ENCODE measurements at places on chromosomes 1 and 21. TPM values are rescaled to one million over a fixed set of nuclear protein-coding genes. Genes with fewer than 3 reads are reported as not detected.

GRCh38 chr1:205965036-205965884 is 22.0 kb upstream of the SLC26A9 start:
- H3K27me3 ChIP-seq, result no peaks in the 10 kb centered on the region
- no peak overlapping the region for H3K27ac ChIP-seq
- peaks cover 14% of the 10 kb centered on the region for H3K4me1 ChIP-seq
- DNase-seq, result no peak
- no peaks in the 10 kb centered on the region for H3K36me3 ChIP-seq

Gene OPRD1
- total RNA-seq, result 0.66 TPM

Gene PLA2G5
- total RNA-seq, result 5.9 TPM

GRCh38 chr1:39283858-39284257 is 79.4 kb downstream of the MACF1 start:
- no peaks in the 10 kb centered on the region for H3K36me3 ChIP-seq
- H3K4me3 ChIP-seq, result no peak overlapping the region
- peak; percentile 44 for DNase-seq
- H3K27me3 ChIP-seq, result no peaks in the 10 kb centered on the region
- H3K4me1 ChIP-seq, result peaks cover 27% of the 10 kb centered on the region

Gene OR6N1
- total RNA-seq, result not detected

Gene CNR2
- total RNA-seq, result not detected

DNA sequence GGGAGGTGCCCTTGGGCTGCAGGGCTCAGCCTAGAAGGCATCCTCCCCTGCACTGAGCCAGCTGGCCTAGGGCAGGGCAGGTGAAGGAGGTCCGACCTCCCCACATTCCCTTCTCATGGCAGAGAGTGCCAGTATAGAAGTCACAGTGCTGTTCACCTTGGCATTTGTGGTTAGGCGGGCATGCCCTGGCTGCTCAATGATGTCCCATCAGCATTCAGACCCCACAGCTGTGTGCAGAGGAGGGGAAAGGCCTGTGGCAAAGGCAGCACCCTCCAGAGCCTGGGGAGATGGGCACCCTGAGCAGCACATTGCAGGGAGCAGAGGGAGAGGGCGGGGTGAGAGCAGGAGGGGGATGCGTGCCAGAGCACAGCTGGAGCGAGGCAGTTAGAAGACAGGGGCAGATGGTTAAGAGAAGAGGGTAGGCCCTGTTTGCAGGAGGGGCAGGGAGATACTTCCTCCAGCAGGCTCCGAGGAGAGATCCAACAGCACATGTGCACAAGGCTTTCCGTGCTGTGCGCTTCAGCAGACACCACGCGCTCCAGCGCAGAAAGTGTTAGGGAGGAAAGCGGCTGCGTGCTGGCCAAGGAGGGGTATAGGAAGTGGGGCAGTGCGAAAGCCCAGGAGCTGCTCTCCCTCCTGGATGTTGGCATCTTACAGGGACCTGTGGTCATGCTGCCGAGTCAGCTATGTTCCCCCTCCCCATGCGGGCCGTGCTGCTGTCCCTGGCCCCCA is 43.7 kb upstream of the COL6A1 start:
- H3K36me3 ChIP-seq, result no peaks in the 10 kb centered on the region
- DNase-seq, result no peak
- H3K27me3 ChIP-seq, result no peaks in the 10 kb centered on the region
- no peak overlapping the region for H3K4me3 ChIP-seq
- no peak overlapping the region for H3K27ac ChIP-seq
- H3K4me1 ChIP-seq, result no peaks in the 10 kb centered on the region

- H3K36me3 ChIP-seq, result no peaks in the 10 kb centered on the region
- H3K4me3 ChIP-seq, result no peak overlapping the region
- no peaks in the 10 kb centered on the region for H3K4me1 ChIP-seq
- no peak for DNase-seq
Measured at GRCh38 chr21:31351438-31351837, 7.4 kb upstream of the TIAM1 start.

DNA sequence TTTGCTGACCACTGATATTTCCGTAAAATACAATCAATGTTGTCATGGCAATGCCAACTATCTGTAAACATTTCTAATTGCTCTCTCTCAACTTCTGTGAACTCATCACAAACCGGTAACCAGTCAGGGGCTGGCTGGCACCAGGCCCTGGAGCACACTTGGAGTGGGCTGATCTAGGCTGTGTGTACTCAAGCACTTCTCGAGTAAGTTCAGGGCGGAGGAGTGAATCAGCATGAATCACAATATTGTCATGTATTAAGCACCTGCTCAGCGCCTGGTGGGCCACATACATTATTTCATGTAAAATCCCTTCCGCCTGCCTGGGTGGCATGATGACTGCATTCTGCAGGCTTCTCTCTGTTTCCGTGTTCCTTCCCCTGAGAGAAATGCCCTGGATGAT is 212.4 kb downstream of the FOXD2 start:
- H3K4me3 ChIP-seq, result no peak overlapping the region
- no peaks in the 10 kb centered on the region for H3K36me3 ChIP-seq
- H3K27ac ChIP-seq, result no peak overlapping the region
- no peaks in the 10 kb centered on the region for H3K27me3 ChIP-seq
- no peaks in the 10 kb centered on the region for H3K4me1 ChIP-seq

DNA sequence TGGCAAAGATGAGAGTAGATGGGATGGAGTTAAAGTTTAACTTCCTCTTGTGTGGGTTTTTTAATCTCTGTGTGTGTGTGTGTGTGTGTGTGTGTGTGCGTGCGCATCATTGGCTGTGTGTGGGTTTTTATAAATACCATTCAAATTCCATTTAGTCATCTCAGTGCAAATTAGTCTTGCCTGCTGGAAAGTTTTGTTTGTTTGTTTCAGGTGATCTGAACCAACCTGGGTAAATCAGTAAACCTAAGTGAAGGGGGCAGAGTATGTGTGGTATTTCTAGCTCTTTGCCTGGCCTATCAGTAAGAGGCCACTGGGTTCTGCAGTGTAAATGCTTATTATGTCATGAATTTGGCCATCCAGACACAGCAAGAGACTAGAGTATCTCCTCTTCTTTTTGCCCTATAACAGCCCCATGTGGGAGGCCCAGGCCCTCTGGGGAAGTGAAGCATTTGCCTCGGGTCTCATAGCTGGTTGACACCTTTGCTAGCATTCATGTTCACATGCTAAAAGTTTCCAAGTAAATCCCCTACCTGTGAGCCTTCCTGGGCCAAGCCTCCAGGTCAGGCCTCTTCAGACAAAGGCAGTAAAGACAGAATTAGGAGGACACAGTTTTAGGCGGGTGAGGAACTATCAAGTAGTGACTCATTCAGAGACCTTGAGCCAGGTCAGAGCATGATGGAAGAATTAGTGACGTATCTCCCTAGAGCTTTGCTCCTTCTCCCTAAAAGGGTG is 14.7 kb downstream of the INTS3 start:
- peak overlapping the region; percentile 72 for H3K27ac ChIP-seq
- peak; percentile 71 for DNase-seq
- H3K27me3 ChIP-seq, result no peaks in the 10 kb centered on the region
- H3K36me3 ChIP-seq, result no peaks in the 10 kb centered on the region
- peaks cover 26% of the 10 kb centered on the region for H3K4me1 ChIP-seq
- H3K4me3 ChIP-seq, result no peak overlapping the region

GRCh38 chr21:46322351-46323226 is 1.1 kb downstream of the C21orf58 start:
- H3K36me3 ChIP-seq, result no peaks in the 10 kb centered on the region
- H3K27me3 ChIP-seq, result no peaks in the 10 kb centered on the region
- no peak for DNase-seq
- peaks cover 25% of the 10 kb centered on the region for H3K4me1 ChIP-seq
- no peak overlapping the region for H3K27ac ChIP-seq

Gene FMN2
- 0.26 TPM for total RNA-seq

DNA sequence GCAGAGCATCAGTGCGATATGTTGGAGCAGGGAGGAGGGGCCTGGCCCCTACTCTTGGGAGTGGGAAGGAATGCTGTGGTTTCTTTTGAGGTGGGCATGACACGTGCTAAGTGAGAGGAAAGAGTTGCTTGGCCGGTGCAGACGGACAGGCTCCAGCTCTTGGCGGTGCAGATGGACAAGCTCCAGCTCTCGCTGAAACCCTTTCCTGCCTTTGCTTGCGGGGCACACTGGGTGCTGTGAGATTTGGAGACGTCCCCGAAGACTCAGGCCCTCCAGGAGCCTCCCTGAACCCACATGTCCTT is 15.9 kb downstream of the PDXK start:
- DNase-seq, result no peak
- no peaks in the 10 kb centered on the region for H3K36me3 ChIP-seq
- peaks cover 32% of the 10 kb centered on the region for H3K4me1 ChIP-seq
- no peak overlapping the region for H3K4me3 ChIP-seq

- H3K27me3 ChIP-seq, result no peaks in the 10 kb centered on the region
- no peaks in the 10 kb centered on the region for H3K4me1 ChIP-seq
- H3K36me3 ChIP-seq, result no peaks in the 10 kb centered on the region
- no peak overlapping the region for H3K27ac ChIP-seq
Measured at GRCh38 chr1:226436472-226436854, 28.6 kb upstream of the PARP1 start.

Gene SLFNL1
- total RNA-seq, result 0.33 TPM

DNA sequence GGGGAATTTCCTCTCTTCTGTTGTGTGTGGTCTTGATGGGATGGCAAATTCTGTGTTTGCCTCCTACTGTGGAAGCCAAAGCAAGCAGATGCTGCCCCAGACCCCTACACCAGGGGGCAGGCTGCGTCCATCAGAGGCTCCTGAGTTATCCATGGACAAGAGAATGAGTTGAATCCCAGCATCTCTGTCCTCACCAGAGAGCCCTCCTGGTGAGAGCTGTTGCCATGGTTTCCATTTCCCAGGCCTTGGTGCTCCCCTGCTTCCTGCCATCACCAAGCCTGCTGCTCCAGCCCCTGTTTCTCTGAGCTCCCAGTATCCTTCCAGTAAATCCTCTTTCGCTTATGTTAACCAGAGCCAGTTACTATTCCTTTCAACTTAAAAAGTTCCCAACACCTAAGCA is 20.4 kb upstream of the GNG12 start:
- DNase-seq, result peak; percentile 58
- no peaks in the 10 kb centered on the region for H3K27me3 ChIP-seq
- no peak overlapping the region for H3K27ac ChIP-seq
- peaks cover 6% of the 10 kb centered on the region for H3K4me1 ChIP-seq
- H3K36me3 ChIP-seq, result no peaks in the 10 kb centered on the region
- H3K4me3 ChIP-seq, result no peak overlapping the region

DNA sequence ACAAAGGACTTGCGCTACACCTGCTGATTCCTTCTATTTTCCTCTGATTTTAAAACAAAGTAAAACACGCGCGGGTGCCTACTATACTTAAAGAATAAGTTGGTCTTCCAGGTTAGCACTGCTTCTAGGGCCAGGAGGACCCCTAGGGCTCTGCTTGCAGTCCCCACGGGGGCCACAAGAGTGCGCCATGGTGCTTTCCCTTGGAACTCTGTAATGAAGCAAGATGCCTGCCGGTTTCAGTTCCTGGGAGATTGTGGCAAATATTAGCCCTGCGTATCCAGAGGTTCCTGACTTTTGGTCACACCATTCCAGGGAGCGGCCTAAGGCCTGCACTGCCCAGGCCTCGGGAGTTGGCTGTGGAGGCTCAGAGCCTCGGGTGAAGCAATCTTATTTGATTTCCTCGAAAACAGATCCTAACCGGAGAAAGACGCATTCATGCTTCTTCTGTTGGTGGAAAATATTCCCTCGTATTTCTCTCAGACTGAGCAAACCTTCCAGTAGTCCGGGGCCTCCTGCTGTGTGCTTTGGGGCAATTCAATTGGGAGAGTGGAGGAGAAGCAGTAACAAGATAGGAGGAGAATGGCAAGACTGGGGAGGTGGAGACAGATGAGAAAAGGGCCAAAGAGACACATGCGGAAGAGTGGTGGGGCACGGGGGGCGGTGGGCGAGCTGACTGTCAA is 25.3 kb downstream of the ADAM30 start:
- peaks cover 6% of the 10 kb centered on the region for H3K4me1 ChIP-seq
- peak; percentile 81 for DNase-seq
- H3K27me3 ChIP-seq, result no peaks in the 10 kb centered on the region
- no peaks in the 10 kb centered on the region for H3K36me3 ChIP-seq
- no peak overlapping the region for H3K27ac ChIP-seq

Gene PRR9
- not detected for total RNA-seq

DNA sequence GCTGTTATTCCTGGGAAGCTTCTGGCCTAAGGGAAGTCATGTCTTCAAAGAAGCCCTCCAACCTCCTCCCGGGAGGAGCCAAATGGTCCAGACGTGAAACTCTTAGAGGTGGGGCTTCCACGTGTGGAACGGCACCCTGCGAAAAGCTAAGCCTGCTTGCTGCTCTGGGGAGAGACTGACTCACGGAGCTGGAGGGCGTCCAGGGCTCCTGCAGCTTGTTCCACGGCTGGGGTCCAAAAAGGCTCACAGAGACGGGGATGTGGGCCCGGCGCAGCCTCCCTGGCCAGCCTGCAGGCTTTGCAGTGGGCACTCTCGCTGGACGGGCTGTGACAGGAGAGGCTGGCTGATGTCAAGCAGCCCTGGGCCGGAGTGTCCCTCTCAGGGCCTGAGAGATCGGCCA is 105.1 kb downstream of the COLGALT2 start:
- no peak overlapping the region for H3K27ac ChIP-seq
- H3K27me3 ChIP-seq, result no peaks in the 10 kb centered on the region
- DNase-seq, result peak; percentile 45
- H3K4me3 ChIP-seq, result no peak overlapping the region
- H3K36me3 ChIP-seq, result no peaks in the 10 kb centered on the region
- H3K4me1 ChIP-seq, result no peaks in the 10 kb centered on the region

Gene TGFB2
- 4.3 TPM for total RNA-seq

Gene FCRL2
- total RNA-seq, result not detected

DNA sequence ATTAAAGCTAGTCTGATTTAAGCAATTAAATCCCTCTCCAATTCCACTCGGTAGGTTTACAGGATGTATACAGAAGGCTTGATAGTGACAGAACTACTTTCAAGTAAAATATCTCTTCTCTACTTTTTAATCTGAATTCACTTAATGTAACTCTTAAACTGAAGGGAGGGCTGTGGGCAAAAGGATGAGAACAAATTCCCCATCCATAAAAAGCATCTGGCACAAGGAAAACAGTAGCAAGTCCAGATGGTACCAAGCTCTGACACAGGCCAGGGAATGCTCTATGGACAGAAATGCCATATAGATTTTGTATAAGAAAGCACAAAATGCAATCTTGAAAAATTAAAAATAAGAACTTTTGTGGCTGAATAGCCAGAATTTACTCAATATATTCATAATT is 53.1 kb upstream of the USH2A start:
- no peaks in the 10 kb centered on the region for H3K27me3 ChIP-seq
- H3K36me3 ChIP-seq, result no peaks in the 10 kb centered on the region
- no peak for DNase-seq
- H3K4me3 ChIP-seq, result no peak overlapping the region

Gene NTMT2
- total RNA-seq, result not detected

Gene ELF3
- total RNA-seq, result 293 TPM

- peaks cover 31% of the 10 kb centered on the region for H3K4me1 ChIP-seq
- DNase-seq, result no peak
- H3K27ac ChIP-seq, result no peak overlapping the region
- H3K36me3 ChIP-seq, result no peaks in the 10 kb centered on the region
- no peaks in the 10 kb centered on the region for H3K27me3 ChIP-seq
Measured at GRCh38 chr1:40851643-40852042, 10.5 kb downstream of the CITED4 start.
